Activated CD8-positive, alpha-beta memory T cell treated with anti-CD3 and anti-CD28 coated beads for 4 hours (primary cell): ENCODE measurements at places on chromosomes 3 and 15.

- no peak for DNase-seq
Measured at GRCh38 chr3:45794177-45794560, 2.2 kb downstream of the SLC6A20 start.

DNA sequence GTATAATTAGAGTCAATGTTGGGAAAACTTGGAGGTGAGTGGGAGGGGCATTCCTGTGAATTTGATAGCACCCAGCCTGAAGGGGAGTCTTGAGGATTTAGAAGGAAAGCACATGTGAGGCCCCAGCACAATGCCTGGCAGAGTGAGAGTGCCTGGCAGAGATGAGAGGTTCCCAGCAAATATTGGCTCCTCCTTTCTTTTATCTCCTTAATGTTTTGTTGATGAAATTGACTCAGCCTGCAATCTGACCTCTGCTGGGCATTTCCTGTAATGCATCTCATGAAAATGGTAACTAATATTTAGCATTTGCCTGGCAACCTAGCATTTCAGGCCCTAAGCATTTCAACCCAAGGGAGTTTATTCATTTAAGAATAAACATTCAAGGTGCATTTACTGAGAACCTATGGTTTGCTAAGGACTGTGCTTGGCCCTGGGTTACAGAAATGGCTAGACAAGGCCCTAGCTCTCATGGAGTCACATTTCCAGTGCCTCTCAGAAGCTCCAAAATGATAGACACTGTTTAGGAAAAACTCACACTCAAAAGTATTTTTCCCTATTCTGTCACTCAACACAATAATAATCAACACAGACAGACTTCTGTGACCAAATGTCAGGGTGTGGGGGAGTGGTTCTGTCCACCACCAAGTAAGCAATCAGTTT lies 19.0 kb downstream of the PDHB start:
- DNase-seq = peak; percentile 8

GRCh38 chr3:141266797-141267555 lies 35.4 kb downstream of the PXYLP1 start:
- no peak for DNase-seq

DNA sequence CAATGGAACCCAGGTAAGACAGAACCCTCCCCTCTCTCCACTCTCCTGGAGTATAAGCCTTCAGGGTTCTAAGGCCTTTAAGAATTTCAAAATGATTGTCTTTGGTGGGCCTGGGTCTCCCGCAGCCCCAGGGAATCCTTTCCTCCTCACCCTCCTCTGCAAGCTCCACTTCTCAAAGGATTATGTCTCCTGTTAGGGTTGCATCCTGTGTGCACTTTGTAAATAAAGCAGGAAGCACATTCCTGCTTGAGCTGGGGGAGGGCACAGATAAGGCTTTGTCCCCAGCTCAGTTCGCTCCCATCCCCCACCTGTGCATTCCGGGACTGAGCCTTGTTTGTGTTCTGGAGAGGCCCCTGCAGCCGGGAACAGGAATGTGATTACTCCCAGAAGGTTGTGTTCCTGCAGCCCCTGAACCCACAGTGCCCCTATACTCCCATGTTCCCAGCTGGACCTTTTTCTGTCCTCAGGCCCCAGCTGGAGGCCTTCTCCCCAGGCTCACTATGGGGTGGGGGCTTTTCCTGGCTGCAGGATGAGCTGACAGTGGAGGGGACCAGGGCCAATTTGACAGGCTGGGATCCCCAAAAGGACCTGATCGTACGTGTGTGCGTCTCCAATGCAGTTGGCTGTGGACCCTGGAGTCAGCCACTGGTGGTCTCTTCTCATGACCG lies 9.5 kb downstream of the TYRO3 start:
- no peak for DNase-seq

DNA sequence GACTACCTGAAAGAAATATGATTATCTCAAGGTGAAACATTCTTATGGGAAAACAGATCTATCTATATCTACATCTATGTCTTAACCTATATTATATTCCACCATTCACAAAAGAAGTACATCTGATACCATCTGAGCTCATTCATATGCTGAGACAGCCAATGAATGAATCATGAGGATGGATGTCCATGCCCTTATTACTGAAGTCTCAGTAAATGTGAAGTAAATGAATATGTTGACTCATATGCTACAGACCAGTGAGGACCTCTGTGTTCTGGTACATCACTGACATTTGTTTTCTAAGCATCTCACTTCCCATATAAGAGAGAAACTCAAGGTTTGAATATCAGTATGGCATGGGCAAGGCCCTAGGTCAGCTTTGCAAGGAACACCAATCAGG lies 311.2 kb upstream of the TMC3 start:
- DNase-seq = no peak

- DNase-seq = no peak
Measured at GRCh38 chr3:30370681-30371271, 235.6 kb upstream of the TGFBR2 start.

- no peak for DNase-seq
Measured at GRCh38 chr15:63902671-63903035, 68.9 kb upstream of the HERC1 start.

DNA sequence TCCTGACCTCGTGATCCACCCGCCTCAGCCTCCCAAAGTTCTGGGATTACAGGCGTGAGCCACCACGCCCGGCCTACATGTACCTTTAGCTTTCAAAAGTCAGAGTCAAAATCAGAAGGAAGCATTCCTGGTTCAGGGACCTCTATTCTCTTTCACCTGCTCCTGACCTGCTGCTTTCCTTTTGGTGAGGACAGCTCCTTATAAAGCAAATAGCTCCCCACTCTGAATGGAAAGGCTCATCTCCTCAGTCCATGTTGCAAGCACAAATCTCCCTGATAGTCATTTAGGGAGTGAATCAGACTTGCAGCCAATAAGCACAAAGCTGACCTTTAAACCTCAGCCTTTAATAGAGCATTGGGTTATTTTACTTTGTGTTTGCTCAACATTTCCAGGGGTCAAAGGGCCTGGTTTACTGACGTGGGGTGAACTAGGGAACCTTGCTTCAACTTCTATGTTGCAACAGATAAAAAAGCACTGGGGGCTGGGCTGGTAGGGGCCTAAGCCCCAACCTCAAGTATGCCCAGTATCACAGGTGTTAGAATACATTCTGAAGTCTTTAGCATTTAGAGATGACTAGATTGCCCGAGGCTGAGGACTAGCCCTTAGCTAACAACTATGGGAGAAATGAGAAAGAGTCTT lies 43.1 kb downstream of the THRB start:
- DNase-seq = no peak

GRCh38 chr15:59887211-59887610 lies 116.9 kb upstream of the FOXB1 start:
- no peak for DNase-seq

- no peak for DNase-seq
Measured at GRCh38 chr3:4805662-4806061, 173.6 kb upstream of the BHLHE40 start.

GRCh38 chr3:120928991-120929390 lies 21.0 kb downstream of the STXBP5L start:
- DNase-seq = no peak

- DNase-seq = no peak
Measured at GRCh38 chr15:68909601-68910100, 20.7 kb upstream of the SPESP1 start.

DNA sequence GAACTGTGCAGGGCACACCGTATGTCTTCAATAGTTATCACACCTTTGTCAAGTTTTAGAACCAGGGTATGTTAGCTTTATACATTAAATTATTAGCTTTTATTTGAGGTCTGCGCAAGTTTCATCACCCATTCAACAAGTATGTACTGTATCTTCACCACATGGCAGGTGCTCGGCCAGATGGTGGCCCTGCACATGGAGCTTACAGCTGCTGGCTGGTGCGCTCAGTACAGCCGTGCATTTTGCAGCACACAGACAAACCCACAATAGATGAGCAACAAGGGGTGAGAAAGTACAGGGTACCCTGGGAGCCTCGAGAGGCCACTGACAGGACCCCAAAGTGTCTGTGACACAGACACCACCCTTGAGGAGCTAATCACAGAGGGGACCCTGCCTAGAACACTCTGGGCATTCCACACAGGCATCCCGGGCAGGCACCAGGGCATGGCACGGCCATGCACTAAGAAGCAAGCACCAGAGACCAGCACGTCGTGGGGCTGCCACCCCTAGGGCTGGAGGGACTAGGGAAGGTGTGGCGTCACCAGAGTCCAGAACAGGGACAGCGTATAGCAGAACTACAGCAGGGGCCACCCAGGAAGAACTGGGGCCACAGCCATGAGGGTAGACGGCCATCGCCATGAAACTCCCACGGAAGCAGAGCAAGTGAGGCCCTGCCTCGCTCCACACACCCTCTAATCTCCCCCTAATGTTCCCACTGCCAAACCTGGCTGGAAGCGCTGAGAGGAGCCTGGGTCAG lies 27.4 kb downstream of the ZXDC start:
- no peak for DNase-seq

- DNase-seq = peak; percentile 22
Measured at GRCh38 chr3:109731639-109732473, 394.5 kb upstream of the DPPA4 start.
